Ascending aorta (tissue), 2 donors: ENCODE measurements at places on chromosomes 2 and 18.
A peak's percentile ranks its signal among the peaks of the same experiment; 100 is the strongest.

GRCh38 chr2:176554101-176555048, 285.1 kb downstream of the MTX2 start:
- H3K4me3 ChIP-seq, result peak overlapping the region; percentile 59
- DNase-seq, result peak; percentile 65
- H3K27ac ChIP-seq, result peak overlapping the region; percentile 64
- H3K4me1 ChIP-seq, result peaks cover 7% of the 10 kb centered on the region
- H3K36me3 ChIP-seq, result no peaks in the 10 kb centered on the region

DNA sequence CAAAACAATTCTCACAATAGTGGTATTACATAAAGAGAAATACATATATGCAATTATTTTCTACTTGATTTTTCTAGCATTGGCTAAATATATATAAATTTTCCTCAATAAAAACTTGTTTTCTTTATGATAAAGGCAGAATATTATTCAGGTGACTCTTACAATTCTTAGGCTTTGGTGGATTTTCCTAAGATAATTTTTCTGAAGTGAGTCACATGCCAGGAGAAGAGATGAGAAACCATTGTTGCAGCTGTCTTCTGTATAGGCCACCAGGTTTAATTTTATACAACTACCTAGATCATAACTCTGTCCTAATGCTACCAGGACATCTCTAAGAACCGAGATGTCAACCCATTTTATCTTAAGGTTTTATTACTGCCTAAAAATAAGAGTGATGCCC, 552.4 kb upstream of the CDH2 start:
- H3K4me1 ChIP-seq, result no peaks in the 10 kb centered on the region
- no peaks in the 10 kb centered on the region for H3K27me3 ChIP-seq
- H3K36me3 ChIP-seq, result no peaks in the 10 kb centered on the region
- no peak overlapping the region for H3K27ac ChIP-seq
- H3K4me3 ChIP-seq, result no peak overlapping the region
- DNase-seq, result no peak

- no peaks in the 10 kb centered on the region for H3K27me3 ChIP-seq
- no peaks in the 10 kb centered on the region for H3K4me1 ChIP-seq
- H3K27ac ChIP-seq, result no peak overlapping the region
- no peak for DNase-seq
- no peaks in the 10 kb centered on the region for H3K36me3 ChIP-seq
- no peak overlapping the region for H3K4me3 ChIP-seq
These were observed 621.7 kb upstream of the ACVR2A start for GRCh38 chr2:147223119-147223518.

- no peak overlapping the region for H3K4me3 ChIP-seq
- H3K27ac ChIP-seq, result no peak overlapping the region
- H3K36me3 ChIP-seq, result peaks cover 25% of the 10 kb centered on the region
These were observed 260.3 kb downstream of the HDAC4 start for GRCh38 chr2:239140346-239141020.

DNA sequence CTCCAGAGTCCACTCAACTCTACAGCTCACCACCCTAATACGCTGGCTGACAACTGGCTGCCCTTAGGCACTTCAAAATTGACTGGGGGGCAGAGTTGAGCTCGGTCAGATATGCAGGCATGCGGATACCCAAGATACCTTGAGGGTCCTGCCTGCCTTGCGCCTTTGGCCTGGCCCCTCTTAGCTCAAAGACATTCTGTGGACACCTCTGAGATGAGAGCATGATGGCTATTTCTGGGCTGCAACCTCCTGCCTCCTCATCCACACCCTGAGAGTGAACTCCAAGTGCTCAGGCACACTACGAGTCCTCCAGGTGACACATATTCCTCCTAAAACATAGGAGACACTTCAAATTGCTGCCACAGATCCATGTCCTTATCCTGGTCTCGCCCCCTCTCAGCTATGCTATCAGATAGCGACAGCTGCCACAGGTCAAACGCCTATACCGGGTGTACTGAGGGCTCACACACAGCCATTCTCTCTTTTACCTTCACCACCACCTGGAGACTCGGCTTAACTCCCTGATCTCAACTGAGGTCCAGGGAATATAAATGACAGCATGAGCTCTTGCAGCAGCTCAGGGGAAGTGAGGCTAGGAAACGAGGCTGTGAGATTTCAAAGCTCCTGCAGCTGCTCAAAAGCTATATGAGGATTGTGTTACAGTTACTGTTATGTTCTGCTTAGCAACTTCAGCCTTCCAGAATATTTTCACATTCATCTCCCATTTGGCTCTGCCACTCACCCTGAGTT, 60.5 kb upstream of the TEX51 start:
- peak; percentile 45 for DNase-seq
- no peak overlapping the region for H3K27ac ChIP-seq
- no peaks in the 10 kb centered on the region for H3K4me1 ChIP-seq
- no peak overlapping the region for H3K4me3 ChIP-seq
- H3K36me3 ChIP-seq, result no peaks in the 10 kb centered on the region
- H3K27me3 ChIP-seq, result no peaks in the 10 kb centered on the region

GRCh38 chr2:238389988-238390589, 36.6 kb upstream of the ASB1 start:
- H3K27ac ChIP-seq, result peak overlapping the region; percentile 73
- H3K27me3 ChIP-seq, result no peaks in the 10 kb centered on the region
- H3K36me3 ChIP-seq, result no peaks in the 10 kb centered on the region
- no peak overlapping the region for H3K4me3 ChIP-seq

DNA sequence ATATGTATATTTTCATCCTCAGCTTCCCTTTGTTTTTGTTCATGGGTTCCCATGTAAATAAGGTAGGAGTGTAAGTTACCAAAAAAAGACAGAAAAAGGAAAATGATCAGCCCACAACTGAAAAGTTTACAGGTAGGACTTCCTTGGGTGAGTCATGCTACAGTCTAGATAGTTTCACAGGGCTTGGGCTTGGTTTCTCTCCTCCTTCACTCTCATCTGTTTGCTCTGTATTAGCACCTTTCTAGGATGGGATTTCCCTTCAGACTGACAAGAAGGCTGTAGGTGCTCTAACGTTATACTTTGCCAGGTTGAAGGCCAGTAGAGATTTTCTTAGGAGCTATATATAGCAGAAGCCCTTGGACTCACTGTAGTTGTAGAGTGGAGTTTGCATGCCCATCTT, 57.9 kb downstream of the FAM171B start:
- H3K4me1 ChIP-seq, result no peaks in the 10 kb centered on the region
- peaks cover 3% of the 10 kb centered on the region for H3K36me3 ChIP-seq
- H3K27ac ChIP-seq, result no peak overlapping the region

DNA sequence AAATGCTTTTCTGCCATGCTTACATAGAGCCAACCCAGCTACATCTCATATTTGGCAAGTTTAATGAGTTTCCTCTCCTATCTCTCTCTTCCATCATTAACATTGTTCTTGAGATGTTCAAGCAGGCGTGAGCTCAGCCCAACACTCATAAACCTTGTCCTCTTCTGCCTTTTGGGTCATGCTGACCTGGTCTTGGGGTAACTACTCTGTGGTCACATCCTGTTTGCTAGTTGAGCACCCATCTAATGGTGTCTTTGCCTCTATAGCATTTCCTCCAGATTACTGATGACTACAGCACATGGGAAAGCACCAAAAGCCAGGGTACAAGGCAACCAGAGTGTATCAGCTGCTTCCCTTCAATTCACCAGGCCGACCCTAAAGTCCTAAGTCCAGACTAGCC, 366.9 kb upstream of the HNRNPA3 start:
- no peak for DNase-seq
- H3K27me3 ChIP-seq, result no peaks in the 10 kb centered on the region
- no peaks in the 10 kb centered on the region for H3K4me1 ChIP-seq
- no peak overlapping the region for H3K27ac ChIP-seq

DNA sequence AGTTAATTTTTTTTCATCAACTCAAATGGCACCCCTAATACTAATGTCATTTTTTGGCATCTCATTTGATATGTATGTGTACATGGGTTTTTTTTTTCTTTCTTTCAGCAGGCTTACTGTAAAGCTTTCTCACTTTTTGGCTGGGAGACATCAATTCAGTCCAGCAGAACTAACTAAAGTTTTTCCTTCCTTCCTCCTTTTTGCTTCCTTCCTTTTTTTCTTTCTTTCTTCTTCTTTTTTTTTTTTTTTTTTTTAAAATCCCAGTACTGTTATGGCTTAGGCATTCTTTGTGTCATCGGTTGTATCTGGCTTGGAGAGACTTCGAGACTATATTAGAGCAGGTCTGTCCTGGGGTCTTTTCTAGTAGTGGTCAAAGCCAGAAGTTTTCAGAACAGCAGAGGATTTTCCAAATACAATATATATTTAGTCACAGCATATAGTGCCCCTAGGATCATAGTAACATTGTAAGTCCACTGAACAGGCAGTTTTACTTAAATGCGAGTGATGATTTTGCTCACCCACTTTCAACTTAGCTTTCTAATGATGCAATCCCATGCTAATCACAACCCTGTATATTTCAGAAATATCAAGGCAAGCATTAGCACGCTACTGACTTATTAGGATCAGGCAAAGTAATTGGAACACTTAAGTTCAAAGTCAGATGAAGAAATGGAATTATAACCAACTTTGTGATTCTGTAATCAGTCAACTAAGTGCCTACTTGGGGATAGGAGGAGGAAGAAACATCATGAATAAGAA, 4.0 kb downstream of the KLHL29 start:
- H3K4me1 ChIP-seq, result no peaks in the 10 kb centered on the region
- no peak overlapping the region for H3K4me3 ChIP-seq
- DNase-seq, result no peak
- no peaks in the 10 kb centered on the region for H3K27me3 ChIP-seq
- no peaks in the 10 kb centered on the region for H3K36me3 ChIP-seq

DNA sequence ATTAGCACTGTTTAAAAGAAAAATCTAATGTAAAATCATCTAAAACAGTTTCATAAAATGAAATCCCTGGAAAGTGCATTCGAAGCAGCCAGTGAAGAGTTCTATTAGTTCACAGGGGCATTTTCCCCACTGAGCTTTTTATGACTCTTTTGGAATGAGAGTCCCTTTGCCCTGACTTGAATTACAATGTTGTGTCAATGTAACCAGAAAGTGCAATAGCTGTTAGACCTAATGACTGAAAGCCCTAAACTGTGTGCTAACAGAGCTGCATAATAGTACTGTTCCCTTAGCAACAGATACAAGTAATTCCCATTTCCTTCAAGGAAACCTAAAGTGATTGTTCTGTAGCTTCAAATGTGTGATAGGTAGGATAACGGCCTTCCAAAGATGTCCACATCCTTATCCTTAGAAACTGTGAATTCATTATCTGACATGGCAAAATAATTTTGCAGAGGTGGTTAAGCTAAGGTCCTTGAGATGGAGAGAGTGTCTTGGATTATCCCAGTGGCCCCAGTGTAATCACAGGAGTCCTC, 134.4 kb downstream of the L3MBTL4 start:
- H3K27ac ChIP-seq, result no peak overlapping the region
- no peaks in the 10 kb centered on the region for H3K36me3 ChIP-seq
- H3K4me3 ChIP-seq, result no peak overlapping the region
- H3K27me3 ChIP-seq, result no peaks in the 10 kb centered on the region
- DNase-seq, result no peak

DNA sequence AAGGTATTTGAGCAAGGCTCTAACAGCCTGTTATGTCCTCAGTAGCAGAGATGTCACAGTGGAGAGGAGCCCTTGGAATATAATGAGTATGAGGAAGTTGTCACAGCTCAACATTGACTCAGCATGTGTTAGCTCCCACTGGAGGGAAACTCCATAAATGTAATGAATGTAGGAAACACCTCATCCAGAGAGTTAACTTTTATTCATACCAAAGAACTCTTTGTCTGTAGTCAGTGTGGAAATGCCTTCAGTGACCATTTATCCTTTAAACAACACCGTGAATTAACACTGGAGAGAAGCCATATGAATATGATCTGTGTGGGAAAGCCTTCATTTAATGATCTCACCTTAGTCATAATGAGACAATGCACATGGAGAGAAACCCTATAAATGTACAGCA, 59.7 kb downstream of the CYP1B1 start:
- no peak for DNase-seq
- H3K27me3 ChIP-seq, result no peaks in the 10 kb centered on the region
- no peak overlapping the region for H3K27ac ChIP-seq
- H3K4me1 ChIP-seq, result no peaks in the 10 kb centered on the region
- H3K4me3 ChIP-seq, result no peak overlapping the region

DNA sequence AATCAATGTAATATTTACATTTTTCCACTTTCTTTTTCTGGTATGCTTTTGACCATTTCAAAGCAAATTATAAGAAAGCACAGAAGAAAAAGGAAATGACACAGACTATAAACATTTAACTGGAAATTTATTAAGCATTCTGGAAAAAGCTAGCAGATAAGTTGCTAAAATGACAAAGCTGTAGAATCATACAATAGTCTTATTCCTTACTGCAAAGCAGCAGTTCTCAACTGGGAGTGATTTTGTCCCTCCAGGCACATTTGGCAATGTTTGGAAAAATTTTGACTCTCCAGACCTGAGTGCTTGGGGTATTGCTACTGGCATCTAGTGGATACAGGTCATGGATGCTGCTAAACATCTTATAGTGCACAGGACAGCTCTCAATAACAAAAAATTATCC, 75.1 kb downstream of the MBD5 start:
- no peaks in the 10 kb centered on the region for H3K36me3 ChIP-seq
- H3K4me1 ChIP-seq, result no peaks in the 10 kb centered on the region
- H3K27me3 ChIP-seq, result no peaks in the 10 kb centered on the region
- H3K27ac ChIP-seq, result no peak overlapping the region

DNA sequence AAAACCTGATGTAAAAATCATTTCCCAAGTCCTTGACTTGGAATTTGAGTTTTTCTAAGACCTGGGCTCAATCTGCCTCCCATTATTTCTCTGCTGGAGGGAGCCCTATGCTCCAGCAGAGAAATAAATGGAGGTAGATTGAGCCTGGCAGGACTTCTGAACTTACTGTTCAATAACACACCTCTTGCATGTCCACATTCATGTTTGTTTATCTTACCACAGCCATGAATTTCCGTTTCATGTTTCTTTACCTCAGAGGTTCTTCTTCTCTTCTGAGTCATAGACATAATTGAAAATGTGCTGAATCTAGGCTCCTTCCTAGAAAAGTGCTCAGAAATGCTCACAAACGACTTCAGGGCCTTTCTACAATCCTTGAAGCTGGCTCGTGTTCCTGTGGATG, 170.8 kb downstream of the PMAIP1 start:
- no peak for DNase-seq
- H3K36me3 ChIP-seq, result no peaks in the 10 kb centered on the region
- no peaks in the 10 kb centered on the region for H3K27me3 ChIP-seq

- no peak overlapping the region for H3K4me3 ChIP-seq
- H3K36me3 ChIP-seq, result no peaks in the 10 kb centered on the region
- H3K27me3 ChIP-seq, result no peaks in the 10 kb centered on the region
- no peak overlapping the region for H3K27ac ChIP-seq
These were observed 31.1 kb upstream of the CXCR4 start for GRCh38 chr2:136149011-136149410.

GRCh38 chr2:102032368-102033030, 40.7 kb downstream of the IL1R2 start:
- no peaks in the 10 kb centered on the region for H3K36me3 ChIP-seq
- H3K4me1 ChIP-seq, result peaks cover 37% of the 10 kb centered on the region
- H3K27me3 ChIP-seq, result no peaks in the 10 kb centered on the region

- no peaks in the 10 kb centered on the region for H3K36me3 ChIP-seq
- DNase-seq, result no peak
- H3K27me3 ChIP-seq, result no peaks in the 10 kb centered on the region
- H3K27ac ChIP-seq, result no peak overlapping the region
These were observed 18.5 kb downstream of the NEURL3 start for GRCh38 chr2:96486696-96487095.
